ENCODE measurements at places on chromosomes 1 and 21. TPM values are rescaled to one million over a fixed set of nuclear protein-coding genes. Genes with fewer than 3 reads are reported as not detected.

DNA sequence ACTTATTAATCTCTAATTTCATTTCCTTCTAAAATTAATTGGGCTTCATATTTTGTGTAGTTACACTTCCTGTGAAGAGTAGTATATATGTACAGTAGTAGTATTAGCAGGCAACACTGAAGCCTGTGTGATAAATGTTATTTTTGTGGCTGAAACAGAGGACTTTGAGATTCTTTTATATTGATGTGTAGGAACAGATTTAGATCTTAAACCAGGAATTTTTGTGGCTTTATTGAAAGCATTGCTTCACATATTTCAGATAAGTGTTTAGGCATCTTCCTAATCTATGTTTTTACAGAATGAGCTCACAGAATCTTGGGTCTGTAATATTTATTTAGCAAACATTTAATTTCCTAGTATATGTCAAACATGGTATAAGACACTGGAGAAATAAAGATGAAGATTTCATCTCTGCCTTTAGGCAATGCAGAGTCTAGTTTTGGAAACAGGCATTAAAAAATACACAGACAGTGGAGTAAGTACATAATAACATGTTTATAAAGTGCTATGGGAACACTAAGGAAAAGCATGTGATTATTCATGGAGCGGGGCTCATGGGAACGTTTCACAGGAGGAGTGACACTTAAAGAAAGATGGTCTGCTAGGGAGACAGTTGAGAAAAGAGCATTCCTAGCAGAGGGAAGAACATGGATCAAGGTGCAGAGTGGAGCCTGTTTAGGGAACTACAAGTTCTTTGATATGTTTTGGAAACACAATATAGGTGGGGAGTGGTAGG lies 52.7 kb downstream of the MIGA1 start:
- DNase-seq = no peak

GRCh38 chr1:222171005-222171404 lies 376.9 kb downstream of the HHIPL2 start:
- no peak for DNase-seq

The URB2 gene
- polyA plus RNA-seq = 6.7 TPM

The S100A1 gene
- polyA plus RNA-seq = 23.3 TPM

DNA sequence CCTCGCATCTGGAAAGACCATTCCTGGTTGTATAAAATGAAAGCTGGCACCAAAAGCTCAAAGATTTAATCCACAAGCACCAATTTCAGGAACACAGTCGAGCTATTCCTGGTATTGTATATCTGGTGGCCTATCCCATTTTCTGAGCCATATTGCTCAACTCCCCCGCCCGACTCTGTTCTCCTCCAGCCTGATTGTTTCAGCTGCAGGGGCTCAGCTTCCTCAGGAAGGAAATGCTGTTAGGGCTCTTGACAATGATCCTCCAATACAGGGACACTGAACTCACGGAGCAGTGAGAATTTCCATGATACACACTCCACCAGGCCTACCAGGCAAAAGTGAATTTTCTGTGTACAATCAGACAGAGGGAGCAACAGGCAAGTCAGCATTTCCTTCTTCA lies 16.9 kb upstream of the TDRD10 start:
- DNase-seq = no peak

- no peak for DNase-seq
Measured at GRCh38 chr21:16264319-16264718, 534.5 kb downstream of the USP25 start.

DNA sequence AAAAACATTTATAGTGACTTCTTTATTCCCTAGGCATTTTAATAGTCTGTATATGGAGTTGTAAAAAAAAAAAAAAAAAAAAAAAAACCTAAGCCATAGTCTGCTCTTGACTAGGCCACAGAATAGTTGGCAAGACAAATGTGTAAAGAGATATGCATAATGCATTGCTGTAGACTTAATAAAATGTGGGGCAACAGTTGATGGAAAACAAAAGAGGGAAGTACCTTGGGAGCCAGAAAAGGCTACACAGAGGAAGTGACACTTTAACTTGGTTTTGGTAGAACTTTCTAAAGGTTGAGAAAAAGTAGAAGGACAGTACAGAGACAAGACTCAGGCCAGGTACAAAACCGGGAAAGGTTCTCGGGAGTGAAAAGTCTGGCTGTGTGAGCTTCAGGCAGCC lies 802.9 kb upstream of the ADAMTS5 start:
- no peak for DNase-seq

GRCh38 chr1:99855914-99856450 lies 5.8 kb downstream of the AGL start:
- DNase-seq = no peak

DNA sequence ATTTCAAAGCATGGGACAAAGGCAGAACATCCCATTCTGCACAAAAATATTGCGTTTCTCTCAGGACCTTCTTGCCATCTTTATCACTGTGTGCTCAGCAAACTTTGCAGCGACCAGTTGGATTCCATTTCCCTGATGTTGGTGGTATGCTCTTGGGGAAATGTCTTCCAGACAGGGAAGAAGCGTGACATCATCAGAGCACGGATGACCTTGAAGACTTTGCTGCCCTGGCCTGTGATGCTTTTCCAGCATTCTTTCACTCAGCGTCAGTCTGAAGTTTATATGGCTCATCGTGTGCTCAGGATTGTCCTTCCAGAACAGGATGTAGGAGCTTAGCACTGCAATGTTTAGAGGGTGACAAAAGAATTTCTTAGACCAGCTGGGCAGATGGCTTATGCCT lies 131.4 kb upstream of the F3 start:
- no peak for DNase-seq

DNA sequence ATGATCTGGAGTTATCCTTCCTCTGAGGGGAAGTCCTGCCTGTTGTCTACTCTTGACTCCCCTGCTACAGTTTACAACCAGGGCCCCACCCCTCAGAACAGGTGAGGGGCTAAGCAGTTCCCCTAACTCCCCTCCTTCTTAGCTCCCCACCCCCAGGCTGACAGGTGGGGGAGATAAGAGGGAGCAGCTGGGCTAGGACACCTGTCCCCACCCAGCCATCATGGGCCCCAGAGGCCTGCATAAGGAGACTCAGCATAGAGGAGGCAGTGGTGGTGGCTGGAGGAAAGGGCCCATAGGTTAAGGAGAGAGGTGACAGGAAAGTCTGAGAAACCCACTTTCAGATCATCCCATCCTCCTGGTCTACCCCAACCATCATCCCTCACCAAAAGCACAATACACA lies 6.8 kb downstream of the MEF2D start:
- no peak for DNase-seq

DNA sequence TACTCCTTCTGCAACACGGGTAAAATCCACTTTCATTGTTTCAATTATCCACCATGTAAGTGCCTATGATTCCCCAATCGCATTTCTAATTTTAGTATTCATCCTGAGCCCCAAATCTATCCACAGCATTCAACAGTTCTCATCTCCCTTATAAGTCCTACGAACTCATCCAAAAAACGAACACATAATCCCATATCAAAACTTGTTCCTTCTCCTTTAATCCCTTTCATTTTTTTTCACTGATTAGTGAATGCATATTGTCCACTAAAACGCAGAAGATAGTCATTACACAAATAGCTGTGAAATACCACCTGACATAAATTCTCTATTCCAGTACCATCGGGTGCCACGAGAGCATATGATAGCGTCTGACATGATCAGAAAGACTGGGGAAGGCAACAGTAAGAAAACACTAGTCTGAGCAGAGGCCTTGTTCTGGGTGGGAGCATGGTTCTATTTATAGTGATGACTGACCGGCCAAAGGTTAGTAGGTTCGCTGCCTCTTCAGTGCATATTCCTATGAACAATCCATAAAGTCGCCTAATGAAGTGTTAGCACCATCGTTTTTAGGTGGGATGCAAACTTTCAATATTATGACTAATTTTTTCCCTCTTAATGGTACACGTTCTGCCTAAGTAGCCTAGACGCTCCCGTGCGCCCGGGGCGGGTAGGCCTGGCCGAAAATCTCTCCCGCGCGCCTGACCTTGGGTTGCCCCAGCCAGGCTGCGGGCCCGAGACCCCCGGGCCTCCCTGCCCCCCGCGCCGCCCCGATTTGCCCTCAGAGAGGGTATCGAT lies 648 bp downstream of the ATP5PF start:
- DNase-seq = no peak

GRCh38 chr1:239802275-239802674 lies 289.4 kb upstream of the FMN2 start:
- DNase-seq = no peak

The PRDX6 gene
- polyA plus RNA-seq = 332 TPM

GRCh38 chr1:28322194-28322593 lies 6.6 kb upstream of the MED18 start:
- peak; percentile 70 for DNase-seq

The OR2M3 gene
- 0.04 TPM for polyA plus RNA-seq

- DNase-seq = peak; percentile 70
Measured at GRCh38 chr1:207219979-207220889, 101.2 kb upstream of the CD55 start.

GRCh38 chr1:175198332-175198731 lies 5.8 kb upstream of the KIAA0040 start:
- DNase-seq = no peak

The ARV1 gene
- polyA plus RNA-seq = 29.5 TPM

The TBX19 gene
- polyA plus RNA-seq = 1.7 TPM

DNA sequence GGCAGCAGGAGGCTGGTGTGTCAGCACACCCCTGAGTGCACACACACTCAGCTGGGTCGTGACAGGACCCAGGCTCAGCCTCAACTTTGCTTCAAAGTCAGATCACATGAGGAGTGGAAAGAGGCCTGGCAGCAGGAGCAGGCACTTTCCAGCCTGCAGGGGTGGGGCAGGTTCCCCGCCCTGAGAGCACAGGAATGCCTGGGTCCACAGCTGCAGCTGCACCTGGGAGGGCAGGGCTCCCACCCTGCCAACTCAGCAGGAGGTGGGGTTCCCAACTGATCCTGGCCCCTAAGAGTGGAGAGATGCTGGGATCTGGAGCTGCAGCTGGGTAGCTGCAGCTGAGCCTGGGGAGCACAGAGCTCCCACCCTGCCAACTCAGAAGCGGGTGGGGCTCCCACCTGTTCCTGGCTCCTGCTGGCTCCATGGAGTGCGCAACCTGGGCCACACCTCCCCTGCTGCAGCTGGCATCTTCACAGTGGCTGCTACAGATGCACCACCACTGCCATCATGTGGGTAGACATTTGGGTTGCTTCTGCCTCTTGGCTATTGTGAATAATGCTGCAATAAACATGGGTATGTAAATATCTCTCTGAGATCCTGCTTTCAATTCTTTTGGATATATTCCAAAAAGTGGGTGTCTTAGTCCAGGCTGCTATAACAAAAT lies 415.4 kb downstream of the TTLL7 start:
- no peak for DNase-seq

GRCh38 chr1:100027212-100027611 lies 57.4 kb downstream of the SLC35A3 start:
- DNase-seq = no peak

The ADAMTS5 gene
- 22.0 TPM for polyA plus RNA-seq

The AUNIP gene
- 4.3 TPM for polyA plus RNA-seq

DNA sequence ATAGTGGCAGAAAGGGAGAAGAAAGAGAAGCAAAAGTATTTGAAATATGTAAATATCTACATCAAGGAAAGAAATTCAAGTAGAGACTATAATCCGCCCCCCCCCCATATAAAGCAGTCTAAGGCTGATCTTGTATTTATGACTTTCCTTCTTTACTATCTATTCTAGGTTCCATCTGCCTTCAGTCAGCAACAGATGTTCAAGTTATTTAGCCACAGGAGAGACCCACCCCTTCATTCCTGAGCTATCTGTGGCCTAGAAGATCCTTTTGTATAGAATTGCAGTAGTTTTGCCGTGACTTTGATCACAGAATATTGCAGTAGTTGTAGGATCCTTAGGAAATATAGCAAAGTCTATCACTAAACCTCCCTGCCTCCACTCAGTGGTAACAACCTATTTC lies 10.7 kb upstream of the BSDC1 start:
- no peak for DNase-seq

- no peak for DNase-seq
Measured at GRCh38 chr1:173433751-173434326, 43.3 kb upstream of the PRDX6 start.

DNA sequence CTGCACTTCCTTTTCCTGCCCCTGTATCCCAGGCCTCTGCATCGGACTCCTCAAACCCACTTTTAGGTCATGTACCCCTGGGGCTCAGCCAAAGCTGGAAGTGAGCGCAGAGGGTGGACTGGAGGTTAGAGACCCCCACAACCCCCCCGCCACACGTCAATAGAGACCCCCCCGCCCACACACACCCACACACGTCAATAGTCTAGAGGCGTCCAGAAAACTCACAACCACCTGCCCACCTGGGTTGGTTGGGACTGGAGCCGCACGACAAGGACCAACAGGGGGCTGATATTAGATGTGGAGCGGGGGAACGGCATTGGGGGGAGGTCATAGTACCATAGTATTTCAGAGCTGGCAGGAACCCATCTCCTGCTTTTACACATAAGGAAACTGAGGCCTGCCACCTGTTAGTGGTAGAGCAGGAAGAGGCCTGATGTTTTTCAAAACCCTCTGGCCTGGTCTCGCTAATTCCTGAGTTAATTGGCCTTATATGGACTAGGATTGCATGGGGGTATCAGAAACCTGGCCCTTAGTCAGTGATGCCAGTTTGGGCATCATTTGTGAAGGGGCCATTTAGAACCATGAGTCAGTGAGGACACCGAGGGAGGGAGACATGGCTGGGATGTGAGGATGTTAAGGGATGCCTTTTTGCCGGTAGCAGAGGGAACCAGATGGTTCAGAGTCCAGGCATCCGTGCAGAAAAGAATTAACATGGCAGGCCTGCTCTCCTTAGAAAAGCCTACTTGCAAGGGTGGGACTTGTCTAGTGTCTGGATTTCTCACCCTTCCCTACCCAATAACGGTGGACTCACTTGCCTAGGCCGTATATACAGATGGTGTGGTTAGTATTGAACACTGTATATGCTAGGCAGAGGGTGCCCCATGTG lies 1.1 kb downstream of the NENF start:
- no peak for DNase-seq

The VASH2 gene
- 21.5 TPM for polyA plus RNA-seq

DNA sequence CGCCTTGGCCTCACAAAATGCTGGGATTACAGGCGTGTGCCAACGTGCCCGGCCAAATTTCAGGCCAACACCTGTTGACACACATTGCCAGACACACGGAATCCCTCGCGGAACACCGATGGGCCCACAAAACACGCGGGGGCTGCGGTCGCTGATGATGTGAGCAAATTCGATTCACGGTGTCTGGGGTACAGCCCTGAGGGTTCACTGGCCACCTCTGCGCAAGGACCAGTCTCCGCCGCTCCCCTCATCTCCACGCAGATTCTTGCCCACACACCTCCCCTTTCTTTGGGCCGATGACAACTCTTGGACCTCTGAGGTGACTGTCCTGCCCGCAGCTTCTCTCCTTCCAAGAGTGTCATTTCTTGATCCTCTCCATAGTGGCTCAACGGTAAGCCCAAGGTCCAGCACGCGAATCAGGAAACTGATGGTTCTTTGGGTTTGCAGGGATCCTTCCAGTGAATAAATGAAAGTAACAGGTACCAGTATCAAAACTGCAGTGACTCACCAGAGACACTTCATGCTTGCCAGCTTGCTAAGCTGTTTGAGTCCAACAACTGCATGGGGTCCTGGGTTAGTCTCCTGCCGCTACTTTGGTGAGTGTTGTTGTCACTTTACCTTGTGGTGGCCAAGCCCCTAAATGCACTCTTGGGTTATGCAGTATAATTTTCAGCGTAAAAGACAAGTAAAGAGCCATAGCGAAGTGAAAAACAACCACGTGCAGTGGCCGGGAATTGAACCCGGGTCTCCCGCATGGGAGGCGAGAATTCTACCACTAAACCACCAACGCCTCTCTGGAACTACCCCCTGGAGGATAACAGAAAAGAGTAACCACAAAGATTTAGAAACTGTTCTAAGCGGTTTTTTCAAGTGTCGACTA lies 11.0 kb upstream of the RNU1-3 start:
- no peak for DNase-seq
